Fibroblast of skin of left quadriceps (primary cell): ENCODE measurements at places on chromosomes 2 and 18.

DNA sequence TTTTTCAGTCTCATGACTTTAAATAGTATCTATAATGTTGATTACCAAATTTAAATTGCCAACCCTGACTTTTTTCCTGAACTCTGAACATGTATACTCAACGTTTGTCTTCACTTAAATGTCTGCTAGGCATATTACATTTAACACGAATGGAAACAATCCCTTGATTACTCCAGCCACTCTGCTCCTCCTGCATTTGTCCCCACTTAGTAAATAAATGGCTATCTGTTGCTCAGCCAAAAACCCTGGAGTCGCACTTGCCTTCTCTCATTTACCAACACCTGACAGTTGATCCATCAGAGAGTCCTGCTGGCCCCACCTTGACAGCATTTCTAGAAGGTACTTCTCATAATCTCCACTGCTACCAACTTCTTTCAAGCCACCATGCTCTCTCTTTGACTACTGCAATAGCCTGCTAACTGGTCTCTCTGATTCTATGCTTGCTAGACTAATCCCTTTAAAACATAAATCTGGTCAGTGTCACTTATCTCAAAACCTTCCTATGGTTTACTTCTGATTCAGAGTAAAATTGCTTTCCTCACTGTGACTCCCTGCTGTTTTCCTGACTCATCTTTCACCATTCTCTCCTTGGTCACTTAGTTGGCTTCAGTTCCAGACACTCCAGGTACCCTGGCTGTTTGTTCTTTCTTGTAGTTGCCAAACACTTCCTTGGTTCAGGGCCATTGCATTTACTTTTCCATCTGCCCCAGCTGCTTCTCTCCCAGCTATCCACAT, 31.9 kb downstream of the SPAG16 start:
- DNase-seq, result peak; percentile 10

GRCh38 chr2:235551965-235552364, 58.1 kb downstream of the AGAP1 start:
- DNase-seq, result no peak

DNA sequence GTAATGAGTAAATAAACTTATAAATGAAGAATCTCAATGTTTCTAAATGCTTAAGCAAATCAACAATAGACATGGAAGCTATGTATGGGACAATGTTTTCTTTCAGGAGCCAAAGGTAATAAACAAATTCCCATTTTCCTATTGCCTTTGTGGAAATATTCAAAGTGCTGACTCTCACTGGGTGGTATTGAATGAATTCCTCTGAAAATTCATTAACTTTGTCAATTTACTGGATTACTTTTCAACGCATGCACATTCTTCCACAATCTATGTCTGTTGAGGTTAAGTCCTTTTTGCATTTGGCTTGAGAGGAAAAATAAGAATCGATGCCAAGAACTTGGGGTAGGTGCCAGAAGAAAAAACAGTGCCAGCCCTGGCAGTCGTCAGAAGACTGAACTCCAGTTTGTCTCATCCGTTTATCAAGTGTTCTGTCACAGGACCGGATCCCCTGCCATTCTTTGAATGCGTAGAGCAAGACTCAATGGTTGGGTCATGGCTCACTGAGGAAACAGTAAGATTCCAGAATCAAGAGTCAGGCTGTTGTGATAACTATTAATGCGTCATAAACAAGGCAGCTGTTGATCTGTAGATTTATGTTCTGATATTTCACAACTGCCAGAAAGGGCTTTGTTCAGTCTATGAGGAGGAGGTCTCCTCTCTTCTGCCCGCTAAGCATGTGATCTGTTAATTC, 133.3 kb downstream of the GFPT1 start:
- peak; percentile 97 for DNase-seq

DNA sequence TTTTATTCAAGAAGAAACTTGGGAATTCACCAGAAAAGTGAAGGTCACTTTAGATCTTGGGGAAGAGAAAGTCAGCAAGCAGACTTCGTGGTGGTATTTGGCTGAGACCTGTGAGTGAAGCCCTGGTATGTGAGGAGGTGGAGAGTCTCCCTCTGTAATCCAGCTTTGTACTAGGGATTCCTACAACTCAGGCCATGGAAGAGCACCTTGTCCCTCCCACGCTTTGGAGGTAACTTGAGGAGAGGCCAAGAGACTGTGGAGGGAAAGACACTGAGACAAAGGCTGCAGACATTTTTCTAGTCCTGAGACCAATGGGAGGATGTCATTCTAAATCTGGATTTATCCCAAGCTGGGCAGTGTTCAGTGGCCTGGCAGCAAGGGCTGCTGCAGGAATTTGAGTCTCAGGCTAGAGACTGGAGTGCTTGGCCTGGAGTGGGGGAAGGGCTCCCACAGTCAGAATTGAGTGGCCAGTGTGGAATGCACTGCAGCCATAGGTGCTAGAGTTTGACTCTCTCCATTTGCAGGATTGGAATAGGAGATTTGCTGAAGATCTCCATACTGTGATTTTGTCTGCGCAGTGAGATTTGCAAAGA, 219.0 kb downstream of the ACTR3 start:
- no peak for DNase-seq

DNA sequence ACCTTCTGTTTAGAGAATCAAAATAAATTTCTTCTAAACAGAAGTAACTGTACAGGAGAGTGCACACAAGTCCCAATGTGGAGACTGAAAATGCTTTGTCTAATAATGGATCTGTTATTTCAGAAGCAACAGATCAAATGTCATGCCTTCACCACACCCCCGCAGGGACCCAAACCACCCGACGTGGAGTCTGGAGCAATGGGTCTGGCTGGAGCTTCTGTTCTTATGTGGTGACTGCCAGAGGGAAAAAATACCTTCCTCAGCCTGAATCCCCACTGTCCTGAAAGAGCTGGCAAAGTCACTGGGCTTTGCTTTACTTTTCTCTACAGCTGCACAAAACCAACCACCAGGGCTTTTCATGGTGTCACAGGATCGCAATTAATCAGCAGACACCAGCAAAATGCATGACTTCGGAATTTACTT, 119.0 kb upstream of the ZFP36L2 start:
- no peak for DNase-seq

DNA sequence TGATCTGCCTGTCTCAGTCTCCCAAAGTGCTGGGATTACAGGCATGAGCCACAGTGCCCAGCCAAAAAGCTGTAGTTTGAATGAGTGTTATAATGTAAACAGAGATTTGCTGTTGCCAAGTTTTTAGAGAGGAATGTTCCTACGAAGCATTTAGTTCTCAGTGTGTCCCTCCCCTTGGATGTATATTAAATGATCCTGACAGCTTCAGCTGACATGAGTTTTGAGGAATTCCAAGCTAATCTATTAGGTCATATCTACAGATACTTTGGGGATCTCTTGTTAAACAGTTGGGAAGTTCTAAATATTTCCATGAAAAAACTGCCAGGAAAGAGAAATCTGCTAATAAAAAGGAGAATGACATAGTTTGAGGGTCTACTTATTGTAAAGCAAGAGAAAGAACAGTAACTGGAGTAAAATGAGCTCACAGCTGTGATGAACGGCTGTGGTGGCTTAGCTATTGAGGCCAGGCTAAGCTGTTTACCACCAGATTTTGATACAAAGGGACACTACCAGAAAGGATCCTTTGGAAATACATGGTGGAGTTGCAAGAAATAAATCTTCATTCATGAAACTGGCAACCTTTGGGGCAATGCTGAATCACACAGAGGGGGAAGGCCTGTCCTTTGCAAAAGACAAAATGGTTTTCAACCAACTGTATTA, 2.6 kb upstream of the STON1 start:
- DNase-seq, result peak; percentile 63

GRCh38 chr2:161997916-161998471, 76.0 kb downstream of the DPP4 start:
- no peak for DNase-seq
